Left lung (tissue), 14 donors: ENCODE measurements at places on chromosomes 3 and 15. TPM values are rescaled to one million over a fixed set of nuclear protein-coding genes. Genes with fewer than 3 reads are reported as not detected.

The TRH gene
- not detected for total RNA-seq

GRCh38 chr15:89129123-89129815, 41.0 kb downstream of the ABHD2 start:
- H3K4me3 ChIP-seq: no peak overlapping the region
- H3K4me1 ChIP-seq: peaks cover 70% of the 10 kb centered on the region
- peak overlapping the region; percentile 58 for H3K27ac ChIP-seq
- H3K36me3 ChIP-seq: no peaks in the 10 kb centered on the region
- no peaks in the 10 kb centered on the region for H3K27me3 ChIP-seq

- no peak overlapping the region for H3K4me3 ChIP-seq
- DNase-seq: no peak
- no peaks in the 10 kb centered on the region for H3K4me1 ChIP-seq
Observed at GRCh38 chr3:30996467-30996866, 102.0 kb upstream of the GADL1 start.

DNA sequence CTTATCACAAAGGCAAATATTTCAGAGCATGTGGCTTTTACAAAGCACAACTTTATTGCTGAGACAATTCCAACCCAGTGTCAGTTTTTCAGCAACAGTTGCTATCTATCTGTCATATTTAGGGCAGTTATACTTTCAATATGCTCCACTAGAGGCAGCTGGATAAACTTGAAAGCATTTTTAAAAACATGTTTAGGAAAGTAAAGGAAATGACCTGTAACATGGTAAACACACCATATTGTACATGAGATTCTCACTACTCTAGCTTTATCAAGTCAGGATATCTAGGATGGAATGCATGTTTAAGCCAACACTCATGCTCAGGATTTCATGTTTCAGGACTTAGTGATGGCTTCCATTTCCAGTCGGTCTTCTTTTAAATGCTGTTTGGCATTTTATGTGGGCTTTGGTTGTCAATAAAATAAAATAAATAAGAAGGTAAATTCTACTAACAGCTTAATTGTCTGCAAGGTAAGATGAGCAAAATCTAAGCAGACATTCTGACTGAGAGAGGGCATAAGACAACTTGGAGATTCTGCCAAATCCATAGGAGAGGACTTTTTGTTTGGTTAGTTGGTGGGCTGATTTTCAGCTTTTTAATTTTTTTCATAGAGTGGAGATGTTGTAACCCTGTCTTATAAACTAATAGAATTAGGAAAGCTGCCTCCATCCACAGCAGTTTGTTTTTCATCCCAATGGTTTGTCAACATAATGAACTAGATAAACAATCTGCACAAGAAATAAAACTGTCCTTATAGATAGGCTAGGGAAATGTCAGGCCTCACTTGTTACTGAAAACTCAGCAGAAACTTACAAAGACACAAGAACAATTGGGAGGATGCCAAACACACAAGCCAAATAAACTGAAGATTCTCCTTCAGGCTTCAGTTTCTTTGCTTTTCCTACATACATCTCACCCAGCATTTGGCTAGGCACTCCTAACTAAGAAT, 63.4 kb upstream of the CPB1 start:
- no peak for DNase-seq
- no peaks in the 10 kb centered on the region for H3K4me1 ChIP-seq
- H3K27me3 ChIP-seq: no peaks in the 10 kb centered on the region

GRCh38 chr15:90873998-90874605, 5.7 kb downstream of the FURIN start:
- peak overlapping the region; percentile 9 for H3K27ac ChIP-seq
- peak; percentile 81 for DNase-seq
- peak overlapping the region; percentile 4 for H3K4me3 ChIP-seq

DNA sequence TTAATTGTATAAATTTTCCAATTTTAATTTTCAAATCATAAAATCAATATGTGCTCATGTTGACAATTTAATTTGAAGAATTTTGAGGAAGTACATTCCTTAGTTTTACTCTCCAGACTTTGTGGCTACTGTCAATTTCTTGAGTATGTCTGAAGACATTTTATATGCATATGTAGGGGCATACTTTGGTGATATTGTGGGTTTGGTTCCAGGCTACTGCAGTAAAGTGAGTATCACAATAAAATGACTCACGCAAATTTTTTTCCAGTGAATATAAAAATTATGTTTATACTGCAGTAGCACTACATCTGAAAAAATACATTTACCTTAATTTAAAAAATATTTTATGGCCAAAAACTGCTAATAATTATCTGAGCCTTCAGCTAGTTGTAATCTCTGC, 123.2 kb upstream of the PLCL2 start:
- H3K4me3 ChIP-seq: no peak overlapping the region
- H3K36me3 ChIP-seq: no peaks in the 10 kb centered on the region
- DNase-seq: no peak
